ENCODE measurements at places on chromosomes 5 and 9.

DNA sequence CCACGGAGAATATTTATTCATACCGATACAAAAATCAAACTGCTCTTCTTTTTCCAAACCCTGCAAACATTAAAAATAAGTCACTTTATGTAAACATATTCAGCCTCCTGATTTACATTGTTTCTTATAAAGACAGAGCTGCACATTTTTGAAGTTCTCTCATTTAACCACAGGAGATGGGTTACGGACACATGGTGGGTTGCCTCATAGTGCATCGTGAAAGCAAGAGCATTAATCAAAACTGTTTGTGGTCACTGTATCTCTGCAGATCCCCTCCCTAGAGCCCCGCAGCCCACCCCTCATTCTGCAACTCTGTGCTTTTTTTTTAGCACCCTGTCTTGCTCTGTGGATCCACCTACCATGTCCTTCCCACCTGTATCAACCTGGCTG is 43.3 kb upstream of the EQTN start:
- DNase-seq, result no peak

DNA sequence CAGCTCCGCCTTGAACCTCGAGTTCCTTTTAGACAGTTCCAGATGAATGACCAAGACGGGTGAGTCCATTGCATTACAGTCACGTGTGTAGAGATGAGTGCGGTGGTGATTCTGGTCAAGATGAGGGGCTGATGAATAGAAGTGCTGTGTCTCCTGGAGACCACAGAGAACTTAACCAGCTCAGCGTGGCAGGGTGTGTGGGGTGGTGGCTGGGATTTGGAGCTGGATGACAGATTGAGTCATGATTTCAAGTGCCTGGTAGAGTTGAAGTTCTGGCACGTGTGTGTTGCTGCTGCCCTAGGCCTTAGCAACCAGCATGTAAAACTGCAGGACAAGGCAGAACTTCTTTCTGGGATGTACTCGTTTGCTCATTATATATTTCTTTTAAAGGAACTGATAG is 53.3 kb downstream of the PRRC2B start:
- DNase-seq, result no peak

- no peak for DNase-seq
These were observed 56.3 kb downstream of the TMEM174 start for GRCh38 chr5:73229271-73229670.

- DNase-seq, result no peak
These were observed 509.4 kb upstream of the KLF4 start for GRCh38 chr9:107999011-107999410.

DNA sequence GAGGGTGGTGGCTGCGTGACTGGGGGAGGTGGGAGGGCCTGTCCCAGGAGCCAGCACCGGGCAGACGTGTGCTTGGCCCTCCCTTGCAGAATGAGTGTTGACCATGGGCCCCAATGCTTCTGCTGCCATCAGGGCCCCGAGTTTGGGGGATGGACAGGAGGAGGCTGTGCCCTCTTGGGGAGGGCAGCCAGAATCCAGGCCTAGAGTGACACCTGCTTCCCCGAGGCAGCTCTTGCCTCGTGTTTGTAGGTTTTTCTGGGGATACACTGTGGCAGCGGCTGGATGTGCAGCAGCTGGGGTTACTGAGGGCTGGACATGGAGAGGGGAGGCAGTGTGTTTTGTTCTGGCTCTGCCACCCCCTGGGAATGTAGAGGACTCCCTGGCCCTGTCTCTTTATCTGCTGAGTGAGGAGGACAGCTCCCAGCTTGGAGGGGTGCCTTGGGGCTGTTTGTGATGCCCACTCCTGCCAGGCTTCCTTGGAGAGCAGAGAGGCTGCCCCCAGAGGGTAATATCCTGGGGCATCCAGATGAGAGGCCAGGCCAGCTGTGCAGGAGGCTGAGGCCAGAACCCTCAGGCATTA is 22.7 kb downstream of the WNK2 start:
- no peak for DNase-seq

GRCh38 chr9:21976334-21976875 is 17.8 kb downstream of the CDKN2A start:
- no peak for DNase-seq

GRCh38 chr5:170681013-170681433 is 102.5 kb upstream of the GABRP start:
- DNase-seq, result no peak

DNA sequence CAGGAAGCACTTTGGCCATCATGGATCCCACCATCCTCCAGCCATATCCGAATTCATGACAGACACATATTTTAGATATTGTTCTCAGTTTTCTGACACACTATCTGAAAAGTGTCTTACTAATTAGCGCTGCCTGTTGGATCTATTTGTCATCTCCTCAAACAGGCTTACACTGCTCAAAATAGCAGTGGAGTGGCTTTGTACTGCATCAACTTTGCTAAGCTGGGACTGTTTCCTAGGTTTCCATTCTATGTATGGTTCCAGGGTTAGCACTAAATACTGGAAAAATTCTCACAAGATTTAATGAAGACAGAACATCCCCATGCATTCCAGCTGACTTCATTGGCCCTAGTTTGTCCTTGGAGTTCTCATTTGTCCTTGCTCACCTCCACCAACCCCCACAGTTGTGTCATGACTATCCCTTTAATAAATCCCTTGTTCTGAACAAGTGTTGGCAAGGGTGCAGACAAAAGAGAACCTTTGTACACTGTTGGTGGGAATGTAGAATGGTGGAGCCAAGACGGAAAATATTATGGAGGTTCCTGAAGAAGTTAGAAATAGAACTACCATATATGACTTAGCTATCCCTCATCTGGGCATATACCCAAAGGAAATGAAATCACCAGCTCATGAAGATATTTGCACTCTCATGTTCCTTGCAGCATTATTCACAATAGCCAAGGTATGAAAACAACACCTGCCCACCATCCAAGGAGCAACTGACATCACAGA is 136.5 kb upstream of the RAI14 start:
- no peak for DNase-seq

- DNase-seq, result no peak
These were observed 50.0 kb upstream of the PPARGC1B start for GRCh38 chr5:149679876-149680809.

- DNase-seq, result no peak
These were observed 421.0 kb downstream of the GADD45G start for GRCh38 chr9:90025816-90026215.

- no peak for DNase-seq
These were observed 281.4 kb downstream of the CWC27 start for GRCh38 chr5:65050140-65050539.

DNA sequence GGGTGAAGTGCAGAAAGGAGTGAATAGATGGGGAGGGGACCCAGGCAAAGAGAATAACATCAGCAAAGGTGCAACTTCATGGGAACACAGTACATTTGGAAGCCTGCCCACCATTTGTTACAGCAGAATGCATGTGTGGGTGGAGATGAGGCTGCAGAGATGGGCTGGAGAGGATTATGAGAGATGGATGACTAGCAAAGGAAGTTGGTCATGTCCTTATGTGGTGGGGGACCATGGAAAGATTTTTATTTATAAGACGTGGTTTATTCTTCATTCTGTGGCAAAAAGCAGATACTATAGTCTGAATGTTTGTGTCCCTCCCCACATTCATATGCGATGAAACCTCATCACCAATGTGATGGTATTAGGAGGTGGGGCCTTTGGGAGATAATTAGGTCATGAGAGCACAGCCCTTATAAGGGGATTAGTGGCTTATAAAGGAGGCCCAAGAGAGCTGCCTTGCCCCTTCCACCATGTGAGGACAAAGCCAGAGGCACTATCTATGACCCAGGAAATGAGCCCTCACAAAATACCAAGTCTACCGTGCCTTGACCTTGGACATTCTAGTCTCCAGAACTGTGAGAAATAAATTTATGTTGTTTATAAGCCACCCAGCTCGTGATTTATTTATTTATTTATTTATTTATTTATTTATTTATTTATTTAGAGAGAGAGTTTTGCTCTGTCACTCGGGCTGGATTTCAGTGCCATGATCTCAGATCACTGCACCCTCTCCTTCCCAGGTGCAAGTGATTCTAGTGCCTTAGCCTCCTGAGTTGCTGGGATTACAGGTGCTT is 483.7 kb downstream of the RAB3C start:
- no peak for DNase-seq

DNA sequence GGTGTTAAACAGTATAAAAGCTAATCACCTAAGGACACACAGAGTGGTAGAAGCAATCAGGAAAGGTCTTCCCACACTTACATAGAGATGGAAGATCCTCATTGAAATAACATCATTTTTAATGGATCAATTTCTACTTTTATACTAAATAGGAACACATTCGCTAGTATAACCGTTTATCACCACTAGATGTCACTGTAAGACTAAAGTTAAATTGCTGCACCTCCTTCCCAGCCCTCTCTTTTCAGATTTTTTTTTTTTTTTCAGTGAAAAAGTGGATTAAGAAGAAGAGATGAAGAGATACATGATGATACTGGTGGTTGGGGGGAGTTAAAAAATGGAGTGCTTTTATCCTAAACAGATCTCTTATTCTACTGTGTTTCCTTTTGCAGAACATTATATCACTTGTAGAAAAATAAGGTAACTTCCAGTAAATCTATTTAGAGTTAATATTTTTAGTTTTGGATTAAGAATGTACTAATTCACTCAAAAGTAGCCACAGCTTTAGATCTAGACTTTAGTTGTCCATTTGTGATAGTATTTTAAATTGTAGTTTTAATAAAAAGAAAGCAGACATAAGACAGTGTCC is 116.9 kb upstream of the ARRDC3 start:
- no peak for DNase-seq

DNA sequence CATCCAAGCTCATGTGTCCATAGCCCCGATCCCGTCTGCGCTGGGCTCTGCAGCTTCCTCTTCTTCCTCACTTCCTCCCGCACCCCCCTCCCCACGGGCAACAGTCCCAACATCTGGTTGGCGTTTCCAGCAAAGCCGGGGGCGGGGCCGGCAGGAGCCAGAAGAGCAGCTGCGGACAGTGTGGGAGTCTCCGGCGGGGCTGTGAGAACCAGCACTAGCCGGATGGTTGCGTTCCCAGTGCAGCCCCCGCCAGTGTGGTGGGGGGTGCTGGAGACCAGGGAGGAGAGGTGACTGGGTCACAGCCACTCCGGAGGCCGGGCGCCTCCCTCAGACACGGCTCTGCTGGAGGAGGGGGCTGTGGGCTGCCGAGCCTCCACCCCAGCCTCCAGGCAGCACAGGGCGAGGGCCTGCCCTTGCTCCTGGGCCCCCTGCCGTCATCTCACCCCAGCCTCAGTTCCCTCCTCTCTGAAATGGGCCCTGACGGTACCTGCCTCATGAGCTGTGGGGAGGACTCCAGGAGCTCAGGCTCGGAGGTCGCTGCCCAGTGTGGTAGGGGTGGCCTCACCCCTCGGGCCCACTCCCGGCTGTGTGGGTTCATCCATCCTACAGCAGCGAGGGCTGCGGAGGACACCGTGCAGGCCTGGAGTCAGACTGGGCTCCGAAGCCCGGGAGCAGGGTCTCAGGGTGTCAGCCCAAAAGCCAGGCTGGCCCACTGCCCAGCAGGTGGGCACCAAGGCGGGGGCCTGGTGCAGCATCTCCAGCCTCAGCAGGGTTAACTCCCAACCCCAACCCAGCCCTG is 41.5 kb upstream of the NOTCH1 start:
- no peak for DNase-seq

DNA sequence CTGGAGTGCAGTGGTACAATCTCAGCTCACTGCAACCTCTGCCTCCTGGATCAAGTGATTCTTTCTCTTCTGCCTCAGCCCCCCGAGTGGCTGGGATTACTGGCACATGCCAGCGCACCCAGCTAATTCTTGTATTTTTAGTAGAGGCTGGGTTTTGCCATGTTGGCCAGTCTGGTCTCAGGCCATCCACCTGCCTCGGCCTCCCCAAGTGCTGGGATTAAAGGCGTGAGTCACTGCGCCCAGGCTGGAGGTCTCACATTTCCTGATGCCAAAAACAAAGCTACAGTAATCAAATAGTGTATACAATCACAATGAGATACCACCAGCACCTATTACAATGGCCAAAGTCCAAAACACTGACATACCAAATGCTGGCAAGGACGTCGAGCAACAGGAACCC is 51.1 kb downstream of the TTLL11 start:
- DNase-seq, result no peak

GRCh38 chr5:164581889-164582288 is 1076.5 kb downstream of the MAT2B start:
- no peak for DNase-seq

- no peak for DNase-seq
These were observed 63.5 kb downstream of the MPDZ start for GRCh38 chr9:13215791-13216554.

DNA sequence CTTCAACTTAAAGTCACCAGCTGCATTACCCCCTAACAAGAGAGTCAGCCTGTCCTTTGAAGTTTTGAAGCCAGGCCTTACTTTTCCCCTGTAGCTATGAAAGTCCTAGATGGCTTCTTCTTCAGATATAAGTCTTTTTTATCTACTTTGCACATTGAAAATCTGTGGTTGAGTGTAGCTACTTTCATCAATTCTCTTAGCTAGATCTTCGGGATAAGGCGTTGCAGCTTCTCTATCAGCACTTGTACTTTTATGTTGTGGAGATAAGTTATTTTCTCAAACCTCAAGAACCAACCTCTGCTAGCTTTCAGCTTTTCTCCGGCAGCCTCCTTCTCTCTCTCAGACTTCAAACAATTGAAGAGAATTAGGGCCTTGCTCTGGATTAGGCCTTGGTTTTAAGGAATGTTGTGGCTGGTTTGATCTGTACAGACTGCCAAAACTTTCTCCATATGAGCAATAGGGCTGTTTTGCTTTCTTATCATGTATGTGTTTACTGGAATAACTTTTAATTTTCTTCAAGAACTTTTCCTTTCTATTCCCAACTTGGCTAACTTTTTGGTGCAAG is 21.6 kb downstream of the CATSPER3 start:
- DNase-seq, result no peak

- DNase-seq, result no peak
These were observed 10.9 kb upstream of the FBXO38 start for GRCh38 chr5:148372893-148373292.

- no peak for DNase-seq
These were observed 254.0 kb upstream of the GAS1 start for GRCh38 chr9:87201351-87201751.

Measured in CD4-positive, alpha-beta T cell treated with Interleukin-6 at 100 ng/mL for 8 hours (primary cell).